ENCODE measurements at places on chromosomes 4 and X.

- no peak for DNase-seq
Measured at GRCh38 chrX:118347131-118347530, 1.2 kb downstream of the WDR44 start.

DNA sequence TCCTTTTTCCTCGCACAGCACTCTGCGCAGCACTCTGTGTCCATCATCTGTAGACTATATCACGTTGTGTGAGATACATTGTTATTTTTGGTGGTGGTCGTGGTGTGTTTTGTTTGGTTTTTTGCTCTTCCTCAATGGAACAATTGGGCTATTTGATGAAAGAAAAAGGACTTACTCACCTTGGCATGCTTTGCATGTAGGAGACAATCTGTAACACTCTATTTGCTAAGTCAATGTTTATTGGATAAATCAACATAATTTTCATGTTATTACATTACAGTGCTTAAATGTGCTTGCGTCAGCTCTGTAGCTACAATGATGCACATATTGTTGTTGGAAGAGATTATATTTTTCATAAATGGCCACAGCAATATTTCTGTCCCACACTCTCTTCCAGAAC, 12.5 kb upstream of the CD99 start:
- DNase-seq = no peak

DNA sequence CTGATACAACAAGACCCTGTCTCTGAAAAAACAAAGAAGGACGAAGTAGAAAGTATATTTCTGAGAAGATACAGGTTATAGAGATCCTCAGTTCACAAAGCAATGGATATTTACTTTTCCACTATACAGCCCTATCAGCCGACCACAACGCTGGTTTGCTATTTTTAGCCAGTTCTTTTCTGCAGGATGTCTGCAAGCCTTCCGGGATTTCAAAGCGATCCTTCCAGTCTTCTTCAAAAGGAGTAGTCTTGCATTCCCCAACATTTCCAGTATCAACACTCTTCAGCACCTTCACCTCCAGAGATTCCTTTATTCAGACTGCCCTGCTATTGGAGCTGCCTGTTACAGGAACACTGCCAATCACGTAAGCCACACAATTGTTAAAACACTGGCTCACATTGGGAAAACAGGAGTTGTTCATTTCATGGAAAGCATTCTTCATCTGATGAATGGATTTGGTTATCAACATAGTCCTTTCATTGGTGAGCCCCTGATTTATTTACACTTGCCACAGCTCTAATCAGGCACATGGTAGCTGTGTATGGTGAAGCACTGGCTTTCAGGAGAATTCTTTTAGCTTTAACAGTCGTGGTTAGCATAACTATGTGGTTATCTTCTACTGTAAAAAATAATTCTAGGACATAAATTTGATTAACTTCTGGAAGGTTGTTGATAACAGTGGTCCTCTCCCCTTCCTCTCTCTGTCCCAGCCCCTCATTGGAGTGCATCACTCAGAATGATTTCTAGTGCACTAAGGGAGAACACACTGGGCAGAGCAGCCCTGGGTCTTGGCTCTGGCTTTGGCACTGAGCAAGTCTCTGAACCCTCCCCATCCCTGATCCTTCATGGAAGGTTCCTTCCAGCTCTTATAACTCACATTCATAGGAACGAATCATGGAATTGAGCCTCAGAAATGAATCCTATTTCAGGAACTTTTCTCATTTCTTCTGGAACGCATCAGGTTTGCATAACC, 109.9 kb upstream of the SORBS2 start:
- DNase-seq = no peak

- DNase-seq = no peak
Measured at GRCh38 chr4:101178731-101179130, 168.6 kb downstream of the PPP3CA start.

DNA sequence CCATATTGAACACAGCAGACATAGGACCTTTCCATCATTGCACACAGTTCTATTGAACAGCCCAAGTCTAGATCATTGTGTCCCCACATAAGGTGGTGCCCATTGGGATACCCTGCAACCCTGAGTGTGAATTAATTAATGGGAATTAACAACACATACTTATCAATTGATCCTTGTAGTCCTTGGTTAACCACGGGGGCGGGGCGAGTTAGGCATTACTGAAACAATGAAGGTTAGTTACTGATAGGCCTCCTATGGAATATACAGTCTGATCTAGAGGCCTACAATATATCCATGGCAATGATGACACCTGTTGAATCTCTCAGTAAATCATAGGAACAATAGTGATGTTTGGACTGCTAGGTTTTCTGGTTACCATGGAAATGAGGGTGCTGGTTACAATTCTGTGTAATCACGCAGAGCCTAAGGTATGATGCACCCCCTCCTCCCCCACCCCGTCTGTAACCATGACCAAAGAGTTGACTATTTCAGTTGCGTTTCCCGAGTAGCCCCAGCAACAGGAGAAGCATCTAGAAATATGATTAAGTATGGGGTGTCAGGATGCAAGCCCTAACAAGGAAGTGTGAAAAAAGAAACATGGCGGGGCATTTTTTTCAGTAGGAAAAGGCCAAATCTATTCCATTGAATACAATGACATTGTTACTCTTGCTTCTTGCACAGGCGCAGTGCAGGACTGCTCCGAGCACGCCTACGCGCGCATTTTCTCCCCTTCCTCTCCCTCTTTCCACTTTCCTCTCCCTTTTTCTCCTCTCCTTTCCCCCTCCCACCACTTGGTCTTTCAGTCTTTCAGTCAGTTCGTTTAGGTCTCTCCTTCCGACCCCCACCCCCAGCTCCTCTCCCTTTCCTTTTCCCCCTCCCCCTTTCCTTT, 677 bp upstream of the NONO start:
- no peak for DNase-seq

DNA sequence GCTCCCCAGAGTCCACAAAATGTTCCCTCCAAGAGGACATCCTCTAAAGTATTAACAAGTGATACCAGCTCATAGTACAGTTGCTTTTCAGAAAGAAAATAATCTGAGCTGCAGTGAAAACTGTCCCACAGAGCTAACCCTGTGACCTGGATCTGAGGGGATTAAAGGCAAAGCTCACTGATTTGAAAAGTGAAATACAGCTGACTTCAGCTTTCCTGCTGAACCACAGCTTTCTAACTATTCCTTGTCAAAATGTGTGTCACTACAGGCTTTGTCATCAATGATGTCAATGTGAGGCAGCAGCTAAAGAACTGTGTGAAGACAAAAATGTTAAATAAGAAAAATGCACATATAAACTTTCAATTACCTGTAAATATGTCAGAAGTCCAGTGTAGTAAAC, 36.9 kb downstream of the DCHS2 start:
- DNase-seq = no peak

- DNase-seq = no peak
Measured at GRCh38 chr4:119626943-119627266, 1.7 kb downstream of the PDE5A start.

DNA sequence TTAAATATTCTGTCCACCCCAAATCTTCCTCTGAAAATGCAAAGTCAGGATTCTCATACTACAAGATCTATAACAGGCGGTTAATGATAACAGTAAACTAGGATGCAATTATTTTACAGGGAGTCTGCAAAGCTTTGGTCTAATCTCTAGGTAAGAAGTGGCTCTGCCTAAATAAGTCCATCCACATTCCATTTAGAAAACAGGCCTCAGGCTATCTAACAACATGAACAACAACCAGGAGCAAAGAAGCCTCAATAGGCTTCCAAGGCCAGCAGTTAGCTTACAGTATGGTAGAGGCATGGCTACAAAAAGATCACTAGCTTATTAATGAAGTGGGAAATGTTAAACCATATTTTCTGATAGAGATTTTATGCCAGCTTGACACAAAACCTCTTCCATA, 6.4 kb downstream of the MAB21L2 start:
- no peak for DNase-seq

- no peak for DNase-seq
Measured at GRCh38 chrX:133555782-133556458, 140.6 kb upstream of the GPC4 start.

DNA sequence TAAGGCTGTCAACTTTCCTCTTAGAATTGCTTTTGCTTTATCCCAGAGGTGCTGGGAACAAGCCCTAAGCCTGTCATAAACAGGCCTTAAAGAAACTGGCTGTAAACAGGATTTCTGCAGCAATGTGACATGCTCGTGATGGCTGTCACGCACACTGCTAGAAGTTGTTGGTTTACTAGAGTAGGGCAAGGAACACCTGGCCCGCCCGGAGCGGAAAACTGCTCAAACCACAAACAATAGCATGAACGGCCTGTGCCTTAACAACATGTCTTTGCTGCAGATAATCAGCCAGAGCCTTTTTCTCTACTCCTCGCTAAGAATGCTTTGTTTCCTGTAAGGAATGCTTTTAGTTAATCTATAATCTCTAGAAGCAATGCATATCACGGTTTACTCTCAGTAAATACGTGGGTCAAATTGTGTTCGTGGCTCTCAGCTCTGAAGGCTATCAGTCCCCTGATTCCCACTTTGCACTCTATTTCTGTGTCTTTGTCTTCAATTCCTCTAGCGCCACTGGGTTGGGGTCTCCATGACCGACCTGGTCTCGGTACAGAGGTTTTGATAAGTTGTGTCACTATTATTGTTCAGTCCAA, 318.3 kb downstream of the GLUD2 start:
- no peak for DNase-seq

DNA sequence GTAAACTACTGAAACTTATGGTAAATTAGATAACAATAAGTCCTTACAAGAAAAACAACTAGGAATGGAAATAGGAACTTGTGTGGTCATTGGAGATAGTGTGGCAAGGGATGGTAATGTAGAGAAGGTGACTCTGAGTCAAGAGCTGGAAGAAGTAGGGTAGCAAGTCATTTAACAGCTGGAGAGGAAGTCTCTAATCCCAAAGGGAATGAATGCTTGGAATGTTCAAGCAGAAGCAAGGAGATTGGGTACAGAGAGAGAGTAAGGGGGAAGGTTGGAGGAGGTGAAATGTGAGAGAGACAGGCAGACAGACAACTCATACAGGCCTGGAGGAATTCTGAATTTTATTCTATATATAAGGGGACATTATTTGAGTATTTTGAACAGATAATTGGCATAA, 260.6 kb upstream of the MAD2L1 start:
- no peak for DNase-seq

GRCh38 chr4:58941286-58941685, 1831.1 kb upstream of the IGFBP7 start:
- no peak for DNase-seq

GRCh38 chrX:31580227-31580626, 508.4 kb upstream of the FTHL17 start:
- no peak for DNase-seq

DNA sequence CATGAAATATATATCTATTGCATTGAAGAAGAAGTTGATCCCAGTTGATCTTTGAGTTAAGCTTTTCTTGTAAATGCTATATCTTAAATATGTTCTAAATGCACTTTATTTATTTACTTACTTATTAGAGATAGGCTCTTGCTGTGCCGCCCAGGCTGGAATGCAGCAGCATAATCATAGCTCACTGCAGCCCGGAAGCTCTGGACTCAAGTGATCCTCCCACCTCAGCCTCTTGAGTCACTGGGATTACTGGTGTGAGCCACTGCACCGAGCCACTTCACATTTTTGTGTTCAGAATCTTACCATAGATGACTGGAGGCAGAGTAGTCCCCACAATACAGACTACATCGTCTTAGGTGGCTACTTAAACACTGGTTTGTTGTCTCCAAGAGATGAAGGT, 324.3 kb upstream of the SLIT2 start:
- DNase-seq = no peak

DNA sequence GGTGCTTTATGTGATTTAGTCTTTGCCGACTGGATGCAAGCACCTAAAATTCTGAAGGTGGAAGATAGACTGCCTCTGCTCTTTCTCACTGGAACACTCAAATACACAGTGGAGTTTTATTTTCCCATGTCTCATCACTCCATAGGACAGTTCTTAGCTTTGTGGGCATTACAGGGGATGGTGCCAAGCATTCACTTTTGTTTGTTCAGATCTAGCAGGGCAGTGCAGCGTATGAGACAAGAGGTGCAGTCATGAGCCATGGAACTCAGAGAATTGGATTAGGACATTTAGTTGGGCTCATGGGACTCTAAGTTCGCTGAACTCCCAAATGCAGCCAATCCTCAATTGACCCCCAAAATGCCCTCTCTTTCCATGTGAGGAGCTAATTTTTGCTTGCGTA, 1136.9 kb upstream of the PRKX start:
- no peak for DNase-seq

DNA sequence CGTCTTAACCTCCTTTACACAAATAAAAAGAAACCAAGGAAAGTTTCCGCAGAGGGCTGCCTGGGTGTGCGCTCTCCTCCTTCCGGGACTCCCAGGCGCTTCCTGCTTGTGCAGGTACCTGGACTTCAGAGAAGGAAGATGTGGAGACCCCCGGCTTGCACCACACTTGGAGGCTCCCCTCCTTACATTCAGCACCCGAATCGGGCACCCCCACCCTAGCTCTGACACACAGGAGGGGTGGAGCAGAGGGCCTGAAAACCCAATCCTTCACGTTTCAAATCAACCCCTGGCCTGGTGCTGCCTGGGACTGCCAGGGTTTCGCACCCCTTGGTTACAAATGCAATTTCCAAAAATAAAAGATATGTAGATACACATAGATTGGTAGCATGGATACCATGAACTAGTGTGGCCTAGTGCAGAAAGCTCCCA, 3.1 kb downstream of the NKX3-2 start:
- DNase-seq = no peak

DNA sequence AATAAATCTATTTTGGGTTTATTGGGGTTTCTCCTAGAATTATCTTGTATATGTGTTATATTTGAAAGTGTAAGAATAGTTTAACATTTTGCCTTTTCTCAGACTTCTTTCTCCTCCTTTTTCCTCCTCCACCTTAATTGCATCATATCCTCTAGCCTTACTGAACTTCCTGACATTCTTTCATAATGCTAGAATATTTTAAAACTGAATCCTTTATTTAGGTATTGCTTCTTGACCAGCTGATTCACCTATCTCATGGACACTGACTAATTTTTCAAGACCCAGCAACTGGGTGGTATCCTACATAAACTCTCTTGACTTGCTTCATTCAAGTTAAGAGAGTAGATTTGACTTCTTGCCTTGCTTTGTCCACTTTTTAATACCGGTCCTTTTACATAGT, 1508.9 kb downstream of the STIM2 start:
- DNase-seq = no peak

DNA sequence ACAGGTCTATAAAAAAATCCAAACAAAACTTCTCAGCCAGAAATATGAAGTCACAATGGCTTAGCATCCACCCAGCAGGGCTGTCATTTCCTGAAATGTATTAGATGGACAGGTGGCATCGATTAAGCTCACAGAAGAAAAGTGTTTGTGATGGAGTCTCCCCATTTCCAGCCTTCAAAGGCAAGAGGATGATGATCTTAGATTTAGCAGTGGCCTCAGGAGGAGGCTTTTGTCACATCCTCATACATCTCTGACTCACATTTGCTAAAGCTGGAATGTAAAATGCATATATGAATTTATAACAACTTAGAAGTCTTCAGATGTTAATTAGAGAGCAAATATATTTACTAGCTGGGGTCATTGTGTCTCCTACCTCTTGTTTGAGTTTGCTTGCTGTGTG, 441.9 kb downstream of the SPRY1 start:
- DNase-seq = no peak

- DNase-seq = no peak
Measured at GRCh38 chr4:145501051-145501660, 19.5 kb downstream of the SMAD1 start.
